Neural crest cell (in vitro differentiated cells): ENCODE measurements at places on chromosomes 1 and 21.

GRCh38 chr1:180057883-180058396 lies 96.7 kb upstream of the QSOX1 start:
- H3K4me3 ChIP-seq, result no peak overlapping the region
- peaks cover 18% of the 10 kb centered on the region for H3K36me3 ChIP-seq
- no peaks in the 10 kb centered on the region for H3K27me3 ChIP-seq
- peak overlapping the region; percentile 28 for H3K27ac ChIP-seq

- H3K4me3 ChIP-seq, result no peak overlapping the region
- no peak for DNase-seq
- H3K27me3 ChIP-seq, result peaks cover 17% of the 10 kb centered on the region
- H3K36me3 ChIP-seq, result no peaks in the 10 kb centered on the region
- H3K27ac ChIP-seq, result no peak overlapping the region
Measured at GRCh38 chr1:21624571-21625389, 44.4 kb downstream of the RAP1GAP start.

DNA sequence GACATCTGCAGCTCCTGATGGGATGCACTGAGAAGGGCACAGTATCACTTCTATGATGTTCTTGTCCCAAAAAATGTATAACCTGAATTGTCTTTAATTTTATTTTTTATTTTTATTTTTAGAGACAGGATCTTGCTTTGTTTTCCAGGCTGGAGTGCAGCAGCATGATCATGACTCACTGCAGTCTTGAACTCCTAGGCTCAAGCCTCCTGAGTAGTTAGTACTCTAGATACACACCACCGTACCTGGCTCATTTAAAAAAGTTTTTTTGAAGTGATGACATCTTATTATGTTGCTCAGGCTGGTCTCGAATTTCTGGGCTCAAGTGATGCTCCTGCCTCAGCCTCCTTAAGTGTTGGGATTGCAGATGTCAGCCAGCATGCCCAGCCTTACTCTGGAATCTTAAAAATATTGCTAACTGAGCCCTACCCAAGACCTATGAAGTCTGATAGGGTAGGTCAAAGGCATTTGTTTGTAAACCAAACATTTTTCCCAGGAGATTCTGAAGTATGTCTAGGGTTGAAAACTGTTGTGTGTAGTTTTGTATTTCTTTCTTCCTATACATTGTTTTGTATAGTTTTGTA lies 68.9 kb downstream of the ATF6 start:
- no peak overlapping the region for H3K27ac ChIP-seq
- H3K4me1 ChIP-seq, result no peaks in the 10 kb centered on the region
- DNase-seq, result no peak
- peaks cover 15% of the 10 kb centered on the region for H3K36me3 ChIP-seq
- no peaks in the 10 kb centered on the region for H3K27me3 ChIP-seq

DNA sequence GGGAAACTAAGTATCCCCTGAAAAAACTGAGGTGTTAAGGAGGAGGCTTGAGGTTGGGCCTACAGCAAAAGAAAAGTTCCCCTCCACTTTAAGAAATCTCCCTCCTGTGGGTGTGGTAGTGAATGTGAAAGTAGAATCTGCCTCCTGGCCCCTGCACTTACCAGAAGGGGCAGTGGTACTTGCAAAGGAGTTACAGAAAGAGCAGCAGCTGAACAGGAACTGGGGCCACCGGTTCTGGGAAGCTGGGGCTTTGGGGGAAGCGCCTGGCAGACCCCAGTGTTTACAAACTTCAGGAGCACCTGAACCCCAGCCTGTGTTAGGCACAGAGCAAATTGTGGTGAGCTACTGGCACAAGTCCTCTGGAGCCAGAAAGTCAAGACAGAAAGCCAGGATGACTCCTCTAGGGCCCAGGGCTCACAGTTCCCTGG lies 250.2 kb upstream of the FGGY start:
- no peak for DNase-seq
- no peak overlapping the region for H3K27ac ChIP-seq
- no peak overlapping the region for H3K4me3 ChIP-seq
- H3K36me3 ChIP-seq, result no peaks in the 10 kb centered on the region

DNA sequence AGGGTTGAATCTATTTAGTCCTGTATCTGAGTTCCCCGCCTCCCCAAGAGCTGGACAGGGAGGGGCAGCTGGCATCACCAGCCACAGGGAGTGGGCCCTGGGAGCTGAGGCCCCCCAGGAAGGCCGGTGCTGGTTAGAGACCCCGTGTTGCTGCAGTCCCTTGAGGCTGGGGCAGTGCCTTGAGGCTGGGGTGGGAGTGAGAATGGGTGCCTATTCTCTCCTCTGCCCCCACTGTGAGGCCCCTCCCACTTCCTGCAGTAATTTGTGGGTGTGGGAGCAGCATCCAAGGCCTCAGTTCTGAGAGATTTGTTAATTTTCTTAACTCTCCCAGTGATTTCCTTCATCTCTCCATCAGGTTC lies 2.5 kb upstream of the TRAPPC3 start:
- no peaks in the 10 kb centered on the region for H3K36me3 ChIP-seq
- H3K4me3 ChIP-seq, result peak overlapping the region; percentile 38
- no peak overlapping the region for H3K27ac ChIP-seq
- no peak for DNase-seq
- H3K27me3 ChIP-seq, result no peaks in the 10 kb centered on the region

- DNase-seq, result no peak
- H3K27me3 ChIP-seq, result peaks cover 58% of the 10 kb centered on the region
- no peak overlapping the region for H3K4me3 ChIP-seq
- H3K27ac ChIP-seq, result no peak overlapping the region
- H3K4me1 ChIP-seq, result no peaks in the 10 kb centered on the region
Measured at GRCh38 chr1:18505666-18506065, 24.9 kb downstream of the KLHDC7A start.

GRCh38 chr1:154961207-154962155 lies at the start of gene PYGO2:
Gene PYGO2 (minus strand): TSS chr1:154961782. CDS start chr1:154961576, 206 bp downstream.
- peak within 1 kb of the TSS; percentile 83 for H3K27ac ChIP-seq
- H3K4me3 ChIP-seq, result peak within 1 kb of the TSS; percentile 96
- H3K4me1 ChIP-seq, result peaks cover 32% of the 10 kb centered on the region
- H3K27me3 ChIP-seq, result no peaks in the 10 kb centered on the region
- H3K36me3 ChIP-seq, result peaks cover 8% of the 10 kb centered on the region

DNA sequence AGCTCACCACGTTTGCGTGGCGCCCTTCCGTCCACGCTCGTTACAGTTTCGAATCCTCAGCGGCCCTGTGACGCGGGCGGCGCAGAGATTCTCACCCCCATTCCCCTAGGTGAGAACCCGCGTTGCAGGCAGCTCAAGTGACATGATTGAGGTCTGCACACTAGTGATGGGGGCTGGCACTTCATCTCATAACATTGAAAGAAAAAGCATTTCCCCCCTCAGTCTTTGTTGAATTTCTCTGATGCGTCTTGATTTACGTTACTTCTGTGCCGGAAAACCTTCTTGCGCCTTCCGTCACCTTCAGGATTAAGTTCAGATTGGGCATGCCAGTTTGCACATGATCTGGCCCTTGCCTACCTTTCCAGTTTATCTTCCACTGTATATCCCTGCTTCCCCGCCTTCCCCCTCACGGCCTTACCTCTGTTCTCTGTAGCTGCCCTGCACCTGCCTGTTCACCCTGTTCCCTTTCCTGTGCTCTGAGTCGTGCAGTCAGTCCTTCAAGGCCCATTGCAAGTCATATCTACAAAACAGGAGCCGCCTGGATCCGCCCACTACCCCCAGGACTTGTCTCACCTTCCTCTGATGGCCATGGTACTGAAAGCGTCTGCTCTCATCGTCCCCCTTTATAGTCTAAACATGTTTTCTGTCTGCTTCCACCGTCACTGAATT lies 1.1 kb downstream of the CTPS1 start:
- H3K4me1 ChIP-seq, result peaks cover 30% of the 10 kb centered on the region
- no peaks in the 10 kb centered on the region for H3K27me3 ChIP-seq
- peak overlapping the region; percentile 97 for H3K27ac ChIP-seq
- H3K36me3 ChIP-seq, result peaks cover 7% of the 10 kb centered on the region

DNA sequence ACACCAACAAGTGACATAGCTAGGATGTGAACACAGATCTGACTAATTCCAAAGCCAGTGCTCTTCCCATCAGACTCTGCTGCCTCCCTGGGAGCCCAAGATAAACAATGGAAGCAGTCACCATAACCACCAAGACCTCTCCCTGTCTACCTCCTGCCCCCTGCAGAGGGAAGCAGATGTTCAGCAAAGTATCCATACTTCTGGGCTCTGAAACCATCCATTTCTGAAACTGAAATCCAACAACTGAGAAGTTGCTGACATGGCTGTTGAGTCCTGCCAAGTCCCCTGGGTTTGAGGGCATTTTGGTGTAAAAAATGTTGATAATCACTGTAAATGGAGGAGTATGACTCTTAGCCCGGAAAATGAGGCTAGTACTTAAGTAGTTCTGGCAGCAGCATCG lies 102.1 kb downstream of the TYW3 start:
- H3K4me1 ChIP-seq, result no peaks in the 10 kb centered on the region
- no peak overlapping the region for H3K4me3 ChIP-seq
- H3K36me3 ChIP-seq, result no peaks in the 10 kb centered on the region
- no peak overlapping the region for H3K27ac ChIP-seq

DNA sequence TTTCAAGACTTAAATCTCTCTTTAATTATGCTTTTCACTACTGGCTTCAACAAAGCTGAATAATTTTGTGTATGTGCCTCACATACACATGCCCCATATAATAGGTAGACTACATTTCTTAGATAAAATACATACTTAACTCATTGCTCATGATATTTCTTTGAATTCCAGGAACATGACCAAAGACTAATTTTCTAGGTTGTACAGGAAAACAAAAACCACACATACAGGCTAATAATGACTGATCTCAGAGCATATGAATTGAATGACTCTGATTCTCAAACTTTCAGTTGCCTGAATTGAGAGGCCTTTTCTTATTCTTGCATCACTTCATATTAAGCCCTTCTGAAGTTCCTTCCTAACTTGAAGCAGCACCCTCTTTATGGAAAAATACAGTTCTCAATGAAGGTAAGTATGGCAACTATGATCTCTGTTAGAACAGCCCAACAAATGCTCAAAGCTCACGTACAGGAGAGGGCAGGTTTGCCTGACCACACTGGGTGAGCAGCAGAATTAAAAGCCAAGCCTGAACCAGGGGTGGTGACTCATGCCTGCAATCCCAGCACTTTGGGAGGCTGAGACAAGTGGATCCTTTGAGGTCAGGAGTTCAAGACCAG lies 22.6 kb upstream of the UAP1 start:
- peaks cover 12% of the 10 kb centered on the region for H3K36me3 ChIP-seq
- H3K4me3 ChIP-seq, result no peak overlapping the region
- no peaks in the 10 kb centered on the region for H3K27me3 ChIP-seq
- no peak for DNase-seq
- no peaks in the 10 kb centered on the region for H3K4me1 ChIP-seq

DNA sequence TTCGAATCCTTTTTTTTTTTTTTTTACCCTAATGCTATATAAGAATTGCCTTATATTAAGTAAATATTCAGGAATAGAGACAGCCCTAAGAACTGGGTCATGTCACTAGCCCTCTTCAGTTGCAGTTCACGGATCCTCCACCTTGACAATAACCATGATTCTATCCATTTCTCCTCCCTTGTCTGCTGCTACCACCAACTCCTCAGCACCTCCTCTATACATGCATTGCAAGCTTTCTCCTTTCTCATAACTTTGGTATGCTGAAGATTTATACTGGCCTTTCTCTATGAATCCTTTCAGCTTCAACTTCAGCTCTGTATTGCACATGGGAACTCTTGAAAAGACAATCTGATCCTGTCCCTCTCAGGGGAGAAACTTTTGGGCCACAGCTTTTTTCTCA lies 14.3 kb upstream of the DR1 start:
- no peaks in the 10 kb centered on the region for H3K4me1 ChIP-seq
- H3K27me3 ChIP-seq, result no peaks in the 10 kb centered on the region
- no peak for DNase-seq
- peaks cover 2% of the 10 kb centered on the region for H3K36me3 ChIP-seq
- H3K27ac ChIP-seq, result no peak overlapping the region
- no peak overlapping the region for H3K4me3 ChIP-seq

DNA sequence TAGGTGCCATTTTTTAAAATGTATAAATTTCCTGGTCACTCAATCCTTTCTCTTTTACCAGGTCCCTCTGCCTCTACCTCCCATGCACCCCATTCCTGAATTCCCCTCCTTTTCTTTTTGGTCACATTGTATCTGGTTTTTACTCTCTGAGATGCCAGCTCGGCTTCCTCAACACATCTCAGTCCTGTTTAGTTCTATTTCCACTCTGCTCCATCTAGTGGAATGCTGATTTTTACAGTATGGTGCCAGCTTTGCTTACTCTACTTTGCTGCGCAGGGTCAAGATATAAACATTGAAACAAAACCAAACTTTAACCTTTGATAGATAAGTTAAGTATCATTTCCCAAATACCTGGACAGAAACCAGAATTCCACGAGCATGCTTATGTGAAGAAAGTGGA lies 96.0 kb downstream of the ESRRG start:
- peaks cover 6% of the 10 kb centered on the region for H3K27me3 ChIP-seq
- DNase-seq, result no peak
- peaks cover 9% of the 10 kb centered on the region for H3K4me1 ChIP-seq
- H3K36me3 ChIP-seq, result no peaks in the 10 kb centered on the region
- H3K27ac ChIP-seq, result no peak overlapping the region
- no peak overlapping the region for H3K4me3 ChIP-seq

GRCh38 chr1:13943055-13943454 lies 243.1 kb downstream of the PRDM2 start:
- H3K4me1 ChIP-seq, result no peaks in the 10 kb centered on the region
- no peak overlapping the region for H3K4me3 ChIP-seq
- DNase-seq, result no peak
- H3K27ac ChIP-seq, result no peak overlapping the region

DNA sequence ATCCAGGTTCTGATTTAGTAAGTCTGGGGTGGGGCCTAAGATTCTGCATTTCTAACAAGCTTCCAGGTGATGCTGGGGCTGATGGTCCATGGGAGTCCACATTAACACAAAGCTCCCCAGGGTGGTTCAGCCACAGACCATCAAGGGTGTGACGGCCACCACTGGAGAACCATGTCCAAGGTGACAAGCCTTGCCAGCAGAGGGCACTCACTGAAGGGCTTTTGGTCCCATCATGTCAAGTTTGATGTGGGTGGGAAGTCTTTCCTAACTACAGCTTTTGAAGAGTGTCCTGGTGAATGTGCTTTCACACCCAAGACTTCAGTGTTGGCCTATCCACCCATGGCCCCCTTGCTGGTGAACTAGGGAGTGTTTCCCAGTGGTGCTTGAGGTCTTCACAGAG lies 67.1 kb downstream of the UBE2T start:
- H3K27me3 ChIP-seq, result no peaks in the 10 kb centered on the region
- no peaks in the 10 kb centered on the region for H3K4me1 ChIP-seq
- no peak overlapping the region for H3K27ac ChIP-seq
- no peaks in the 10 kb centered on the region for H3K36me3 ChIP-seq

DNA sequence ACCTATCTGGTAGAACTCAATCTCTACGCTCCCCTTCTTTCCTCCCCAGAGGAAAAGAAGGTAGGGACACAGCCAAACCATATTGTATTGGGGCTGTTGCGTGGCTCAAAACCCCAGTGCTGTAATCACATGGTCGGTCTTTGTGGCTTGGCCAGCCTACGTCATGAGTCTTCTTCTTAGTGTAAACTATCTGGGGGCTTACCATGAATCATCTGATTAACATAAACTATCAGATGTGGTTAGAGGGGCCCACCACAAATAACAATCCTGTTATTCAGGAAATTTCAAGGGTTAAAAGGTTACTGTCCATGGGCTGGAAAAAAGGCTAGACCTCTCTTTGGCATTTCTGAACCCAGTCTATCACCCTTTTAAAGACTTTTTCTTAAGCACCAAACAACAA lies 49.5 kb upstream of the GPR52 start:
- H3K27ac ChIP-seq, result no peak overlapping the region
- H3K4me1 ChIP-seq, result no peaks in the 10 kb centered on the region
- H3K4me3 ChIP-seq, result no peak overlapping the region
- H3K27me3 ChIP-seq, result no peaks in the 10 kb centered on the region
- peaks cover 10% of the 10 kb centered on the region for H3K36me3 ChIP-seq
- no peak for DNase-seq
